ENCODE measurements at places on chromosomes 5 and 9.

DNA sequence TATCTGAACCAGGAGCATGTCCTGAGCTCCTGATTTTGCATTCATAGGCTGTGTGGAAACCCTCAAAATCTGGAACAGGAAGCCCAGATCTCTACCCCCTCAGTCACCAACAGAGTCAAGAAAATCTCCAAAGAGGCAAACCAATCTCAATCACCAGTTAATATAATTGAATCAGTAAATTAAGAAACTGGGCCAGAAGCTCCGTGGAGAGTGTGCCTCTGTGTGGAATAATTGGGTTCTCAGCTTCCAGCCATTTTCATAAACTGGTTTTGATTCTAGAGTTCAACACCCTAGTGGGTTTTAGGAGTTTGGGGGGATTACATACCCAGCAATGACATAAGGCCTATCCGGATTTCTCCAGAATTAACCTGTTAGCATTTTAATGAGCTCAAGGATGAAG is 362.9 kb downstream of the IRX2 start:
- no peak for DNase-seq

DNA sequence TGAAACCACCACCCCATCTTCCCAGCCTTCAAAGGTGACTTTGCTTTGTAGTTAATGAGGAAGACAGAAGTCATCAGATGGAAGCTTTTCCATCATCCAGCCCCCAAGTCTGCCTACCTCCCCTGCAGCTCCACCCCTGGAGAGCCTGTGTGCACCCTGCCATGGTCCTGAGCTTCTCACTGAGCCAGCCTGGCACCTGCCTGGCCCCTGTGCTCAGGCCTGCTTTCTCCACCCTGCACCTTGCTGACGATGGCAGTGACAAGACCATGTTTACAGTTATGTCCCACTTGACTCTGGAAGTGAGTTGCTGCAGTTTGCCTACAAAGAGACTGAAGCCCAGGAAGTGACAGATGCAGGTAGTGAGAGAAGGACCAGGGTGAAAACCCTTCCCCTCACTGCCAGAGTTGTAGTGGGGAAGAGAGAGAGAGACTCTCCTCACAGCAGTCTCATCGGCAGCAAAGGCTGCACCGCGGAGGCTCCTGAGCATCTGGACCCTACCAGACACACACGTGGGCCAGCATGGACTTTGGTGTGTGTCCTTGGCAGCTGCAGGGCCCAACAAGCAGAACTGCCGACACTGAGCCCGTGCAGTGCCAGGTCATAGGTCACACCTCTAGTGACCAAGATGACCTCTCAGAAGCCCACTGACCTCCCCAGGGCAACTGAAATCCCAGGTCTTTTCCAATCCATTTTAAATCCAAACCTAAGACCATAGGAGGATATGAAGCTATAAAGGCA is 107.1 kb downstream of the CACNA1B start:
- no peak for DNase-seq

DNA sequence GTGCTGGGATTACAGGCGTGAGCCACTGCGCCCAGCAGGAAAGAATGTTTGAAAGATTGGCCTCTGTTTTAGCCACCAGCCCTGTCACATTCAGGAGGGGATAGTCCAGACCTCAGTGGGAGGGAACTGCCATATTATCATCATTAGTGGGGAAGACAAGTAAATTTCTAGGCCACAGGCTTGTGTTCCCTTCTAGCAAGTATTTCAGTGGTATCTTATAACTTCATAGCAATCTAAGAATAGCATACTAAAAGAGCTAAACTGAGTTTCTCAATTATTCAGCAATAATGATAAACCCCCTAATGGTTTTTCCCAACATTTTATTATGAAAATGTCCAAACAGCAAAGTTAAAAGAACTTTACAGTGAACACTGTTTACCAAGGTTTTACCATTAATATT is 30.0 kb downstream of the SLC25A51 start:
- DNase-seq = no peak

- DNase-seq = no peak
Observed at GRCh38 chr9:1014225-1014624, 35.9 kb upstream of the DMRT2 start.

DNA sequence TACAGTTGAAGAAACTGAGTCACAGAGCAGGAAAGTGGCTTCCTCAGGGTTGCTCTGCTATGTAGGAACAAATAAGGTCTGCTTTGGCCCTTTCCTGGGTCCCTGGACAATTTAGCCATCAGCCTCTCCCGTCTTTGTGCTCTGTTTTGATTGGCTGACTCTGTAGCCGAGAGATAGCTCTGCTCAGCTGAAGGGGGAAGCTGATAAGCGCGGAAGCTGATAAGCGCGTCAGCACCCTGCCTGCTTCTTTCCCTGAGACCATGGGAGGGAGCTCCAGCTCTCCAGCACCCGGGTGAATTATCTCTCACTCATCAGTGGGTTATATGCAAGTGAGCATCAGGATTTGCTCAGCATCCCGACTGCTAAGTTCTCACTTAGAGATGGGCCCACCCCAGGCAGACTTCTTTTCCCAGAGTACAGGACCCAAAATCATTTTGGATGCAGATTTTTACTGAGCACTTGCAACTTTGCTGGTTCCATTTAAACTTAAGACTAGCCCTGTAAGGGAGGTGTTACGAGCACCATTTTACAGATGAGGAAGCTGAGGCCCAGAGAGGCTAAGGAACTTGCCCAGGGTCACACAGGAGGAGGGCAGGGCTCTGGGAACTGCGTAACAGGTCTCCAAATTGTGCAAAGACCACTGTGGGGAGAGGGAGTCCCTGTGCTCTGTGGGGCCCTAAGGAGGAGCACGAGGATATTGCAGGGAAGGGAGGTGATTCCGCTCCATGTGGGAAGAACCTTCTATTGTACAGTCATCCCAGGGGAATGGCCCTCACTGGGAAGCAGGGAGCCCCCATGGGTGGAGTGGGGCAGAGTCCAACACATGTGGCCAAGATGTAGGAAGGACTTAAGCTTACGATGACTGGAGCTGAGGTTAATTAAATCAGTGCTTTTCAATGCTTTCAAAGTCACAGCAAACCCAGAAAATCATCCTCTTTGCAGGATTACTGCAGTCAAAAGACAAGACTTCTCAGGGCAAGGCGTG is 83.7 kb upstream of the ORM1 start:
- DNase-seq = no peak

DNA sequence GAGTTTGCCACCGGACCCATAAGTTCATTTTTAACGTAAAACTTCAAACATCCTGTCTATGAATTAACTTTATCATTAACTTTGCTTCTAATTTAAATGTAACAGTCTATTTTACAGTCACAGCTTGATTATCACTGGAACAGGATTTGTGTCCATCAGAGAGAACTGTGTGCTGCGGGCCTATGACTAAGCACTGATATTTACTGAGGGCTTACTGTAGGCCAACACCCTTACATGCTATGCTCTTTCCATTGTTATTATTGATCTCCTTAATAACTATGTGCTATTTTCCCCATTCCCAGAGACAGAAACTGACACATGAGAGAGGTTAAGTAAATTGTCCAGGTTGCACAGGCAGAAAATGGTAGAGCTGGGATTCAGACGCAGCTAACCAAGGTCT is 24.0 kb upstream of the GPR151 start:
- DNase-seq = no peak

GRCh38 chr5:151142933-151143332 is 14.6 kb downstream of the ANXA6 start:
- DNase-seq = no peak

GRCh38 chr5:108797986-108798385 is 50.3 kb downstream of the FER start:
- DNase-seq = no peak

- DNase-seq = no peak
Observed at GRCh38 chr5:28984639-28985038, 1946.3 kb upstream of the CDH9 start.

DNA sequence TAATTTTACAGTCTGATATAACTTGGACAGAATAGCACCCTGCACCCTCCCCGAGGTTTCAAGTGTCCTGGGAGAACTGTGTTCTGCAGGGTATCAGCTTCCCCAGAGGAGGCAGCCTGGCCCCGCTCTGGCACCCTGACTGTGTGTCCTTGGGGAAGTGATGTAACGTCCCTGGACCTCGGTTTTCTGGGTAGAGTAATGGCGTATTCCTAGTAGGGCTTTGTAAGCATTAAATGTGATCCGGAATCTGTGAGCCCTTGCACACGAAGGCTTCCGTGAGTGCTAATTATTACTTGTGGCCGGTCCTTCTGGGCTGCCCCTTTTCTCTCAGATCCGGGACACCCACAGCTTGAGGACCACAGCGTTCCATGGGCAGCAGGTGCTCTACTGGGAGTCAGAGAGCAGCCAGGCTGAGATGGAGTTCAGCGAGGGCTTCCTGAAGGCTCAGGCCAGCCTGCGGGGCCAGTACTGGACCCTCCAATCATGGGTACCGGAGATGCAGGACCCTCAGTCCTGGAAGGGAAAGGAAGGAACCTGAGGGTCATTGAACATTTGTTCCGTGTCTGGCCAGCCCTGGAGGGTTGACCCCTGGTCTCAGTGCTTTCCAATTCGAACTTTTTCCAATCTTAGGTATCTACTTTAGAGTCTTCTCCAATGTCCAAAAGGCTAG is 1.0 kb upstream of the CACFD1 start:
- DNase-seq = no peak

GRCh38 chr5:154288145-154288544 is 97.6 kb downstream of the GALNT10 start:
- DNase-seq = no peak

DNA sequence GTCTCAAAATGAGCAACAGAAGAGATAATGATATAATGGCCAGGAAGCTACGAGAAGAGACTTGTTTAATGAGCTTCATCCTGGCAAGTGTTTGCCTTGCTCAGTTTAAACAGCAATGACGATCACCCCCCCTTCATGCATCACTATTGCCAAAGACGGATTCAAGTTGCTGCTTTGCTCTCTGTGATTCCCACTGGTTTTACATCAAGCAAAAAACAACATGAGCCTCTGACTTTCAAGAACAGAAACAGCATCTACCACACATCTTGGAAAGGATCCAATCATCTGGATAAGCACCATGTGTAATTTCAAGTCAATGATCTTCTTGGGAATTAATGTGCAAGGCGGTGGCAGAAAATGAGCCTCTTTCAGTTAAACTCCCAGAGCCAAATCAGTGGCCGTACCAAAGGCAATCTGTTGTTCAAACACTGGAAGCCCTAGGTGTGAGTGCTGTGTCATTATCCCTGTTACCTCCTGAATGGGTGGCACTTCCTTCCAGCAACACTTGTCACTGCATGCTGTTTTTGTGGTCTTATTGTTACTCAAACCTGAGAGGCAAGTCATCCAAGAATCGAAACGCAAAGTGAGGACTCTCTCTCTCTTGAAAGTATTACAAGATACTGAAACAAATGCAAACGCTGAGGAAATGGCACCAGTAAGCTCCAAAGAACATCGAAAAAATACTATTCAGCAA is 72.8 kb downstream of the MED27 start:
- DNase-seq = peak; percentile 75

DNA sequence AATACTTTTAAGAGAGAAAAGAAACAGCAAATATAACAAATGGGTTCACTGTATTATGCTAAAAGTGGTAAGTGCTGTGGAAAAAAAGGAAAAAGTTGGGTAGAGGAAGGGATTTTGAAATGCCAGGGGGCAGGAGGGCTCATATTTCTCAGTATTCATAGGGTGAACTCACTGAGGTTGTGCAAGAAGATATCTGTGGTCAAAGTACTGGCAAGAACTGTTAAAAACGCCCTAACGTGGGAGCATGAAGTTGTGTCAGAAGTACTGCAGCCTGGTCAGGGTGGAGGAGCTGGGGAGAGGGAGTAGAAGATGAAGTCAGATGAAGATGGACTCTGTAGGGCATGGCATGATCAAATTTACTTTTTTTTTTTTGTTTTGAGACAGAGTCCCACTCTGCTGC is 31.2 kb upstream of the SLC28A3 start:
- DNase-seq = no peak

GRCh38 chr5:106755066-106755465 is 915.7 kb downstream of the EFNA5 start:
- no peak for DNase-seq

GRCh38 chr9:97771641-97772040 is 74.5 kb upstream of the XPA start:
- no peak for DNase-seq

DNA sequence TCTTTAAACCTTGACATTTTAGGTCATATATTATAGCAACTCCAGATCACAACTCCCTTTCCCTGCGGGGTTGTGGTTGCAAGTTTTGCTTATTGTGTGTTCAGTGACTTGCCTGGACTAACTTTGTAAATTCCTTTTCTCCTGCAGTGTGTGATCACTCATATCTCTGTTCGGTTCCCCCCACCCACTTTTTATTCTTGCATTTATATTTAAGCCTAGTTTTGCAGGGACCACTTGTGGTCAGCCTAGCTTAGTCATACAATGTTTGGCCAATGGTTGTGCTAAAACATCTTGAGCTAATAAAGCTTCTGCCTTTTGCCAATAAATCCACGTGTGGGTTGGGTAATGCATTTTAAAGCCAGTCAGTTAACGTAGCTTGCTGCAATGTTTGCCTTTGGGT is 146.5 kb upstream of the IRX4 start:
- DNase-seq = no peak

DNA sequence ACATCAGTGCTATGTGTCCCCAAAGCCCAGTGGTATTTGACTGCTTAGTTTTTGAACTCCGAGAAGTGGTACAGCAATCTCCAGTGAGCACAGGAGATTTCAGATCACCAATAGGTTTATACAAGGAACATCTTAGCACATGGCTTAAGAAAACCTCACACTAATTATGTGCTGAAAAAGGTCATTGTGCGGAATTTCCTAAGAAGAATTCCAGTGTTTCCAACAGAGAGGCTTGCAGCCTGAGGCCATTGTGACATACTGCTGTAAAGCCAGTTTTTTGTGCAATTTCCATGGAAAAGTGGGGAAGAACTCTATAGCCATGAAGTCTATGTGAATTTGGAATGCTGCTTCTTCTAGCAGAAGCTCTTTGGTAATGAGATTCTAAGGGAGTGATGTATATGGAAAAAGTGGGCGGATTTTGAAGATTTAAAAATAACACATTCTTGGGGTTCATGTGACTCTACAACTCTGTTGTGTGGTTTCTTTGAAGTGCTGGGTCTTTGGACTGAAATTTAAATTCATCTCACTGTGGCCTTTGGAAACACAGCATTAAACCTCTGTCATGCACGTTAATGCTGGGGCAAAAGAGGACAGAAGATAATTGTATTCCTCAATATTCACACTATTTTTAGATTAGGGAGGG is 110.5 kb upstream of the CD180 start:
- DNase-seq = no peak

DNA sequence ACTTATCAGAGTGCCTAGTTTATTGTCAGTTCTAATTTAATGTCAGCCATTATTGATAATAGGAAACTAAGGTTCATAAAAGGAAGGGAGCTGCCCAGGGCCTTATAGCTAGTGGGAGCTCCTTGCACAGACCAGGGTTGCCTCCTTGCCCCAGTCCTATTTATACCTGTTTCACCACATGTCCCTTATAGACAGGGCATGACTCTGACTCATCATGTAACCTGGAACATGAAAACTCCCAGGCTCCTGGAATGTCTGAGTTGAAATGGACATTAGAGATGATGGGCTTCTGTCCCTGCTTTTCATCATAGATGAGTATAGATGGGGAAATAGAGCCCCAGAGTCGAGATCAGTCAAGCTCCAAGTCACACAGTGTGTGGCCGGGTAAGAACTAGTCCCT is 21.1 kb downstream of the FAT2 start:
- no peak for DNase-seq

- DNase-seq = no peak
Observed at GRCh38 chr9:127489471-127490115, 38.3 kb downstream of the LRSAM1 start.

Data from NCI-H187 treated with DMSO at 0.1 percent for 48 hours (cell line).